ENCODE measurements at places on chromosomes 12 and 14. TPM values are rescaled to one million over a fixed set of nuclear protein-coding genes. Genes with fewer than 3 reads are reported as not detected.
A peak's percentile ranks its signal among the peaks of the same experiment; 100 is the strongest.

TMEM132C gene
- total RNA-seq: 0.34 TPM

BHLHE41 gene
- total RNA-seq: 9.2 TPM

NXPH4 gene
- 3.0 TPM for total RNA-seq

ISCA2 gene
- total RNA-seq: 17.8 TPM

CCDC85C gene
- total RNA-seq: 22.5 TPM

ABHD12B gene
- total RNA-seq: not detected

GTF2A1 gene
- 19.7 TPM for total RNA-seq

KRT71 gene
- not detected for total RNA-seq

ADCY4 gene
- total RNA-seq: 27.8 TPM

RND1 gene
- total RNA-seq: 0.35 TPM

LMNTD1 gene
- not detected for total RNA-seq

DPPA3 gene
- not detected for total RNA-seq

SRSF5 gene
- total RNA-seq: 148 TPM

HOXC9 gene
- total RNA-seq: not detected

TAS2R50 gene
- 0.90 TPM for total RNA-seq

DNA sequence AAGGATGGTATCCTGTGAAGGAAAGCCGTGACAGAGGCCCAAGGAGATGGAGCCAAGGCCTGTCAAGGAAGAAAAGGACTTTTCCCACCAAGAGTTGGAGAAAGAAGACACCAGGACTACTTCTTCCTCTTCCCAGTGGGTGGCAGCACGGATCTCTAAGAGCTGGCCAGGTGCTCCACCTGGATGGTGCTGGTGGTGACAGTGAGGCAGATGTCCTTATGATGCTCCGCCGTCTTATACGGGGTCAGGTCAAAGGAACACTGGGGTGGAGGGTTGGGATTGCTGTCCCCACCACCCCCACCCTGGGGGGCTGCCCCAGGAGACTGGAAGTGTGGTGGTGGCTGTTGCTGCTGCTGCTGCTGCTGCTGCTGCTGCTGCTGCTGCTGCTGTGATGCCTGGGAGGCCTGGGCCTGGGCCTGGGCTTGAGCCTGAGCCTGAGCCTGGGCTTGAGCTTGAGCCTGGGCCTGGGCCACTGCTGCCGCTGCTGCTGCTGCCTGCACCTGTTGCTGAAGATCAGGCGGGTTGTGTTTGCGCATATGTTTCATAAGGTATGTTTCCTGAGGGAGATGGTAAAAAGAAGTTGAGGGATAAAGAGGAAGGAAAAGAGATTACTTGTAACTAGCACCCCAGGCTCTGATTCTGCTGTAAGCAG, 4.8 kb upstream of the ING4 start:
- no peak overlapping the region for H3K27ac ChIP-seq
- no peaks in the 10 kb centered on the region for H3K27me3 ChIP-seq
- H3K4me3 ChIP-seq: no peak overlapping the region
- peaks cover 5% of the 10 kb centered on the region for H3K4me1 ChIP-seq

- no peak for DNase-seq
- H3K4me1 ChIP-seq: peaks cover 8% of the 10 kb centered on the region
- no peak overlapping the region for H3K27ac ChIP-seq
- H3K36me3 ChIP-seq: no peaks in the 10 kb centered on the region
- H3K4me3 ChIP-seq: no peak overlapping the region
Observed at GRCh38 chr12:124034297-124034696, 61.3 kb downstream of the ZNF664 start.

GRCh38 chr12:132489078-132489601, 811 bp upstream of the FBRSL1 start:
- H3K36me3 ChIP-seq: no peaks in the 10 kb centered on the region
- peak overlapping the region; percentile 75 for H3K4me3 ChIP-seq
- H3K27ac ChIP-seq: peak overlapping the region; percentile 89
- H3K27me3 ChIP-seq: no peaks in the 10 kb centered on the region

GRCh38 chr12:121806546-121807423, 3.0 kb downstream of the SETD1B start:
- no peaks in the 10 kb centered on the region for H3K27me3 ChIP-seq
- peak; percentile 51 for DNase-seq
- peak overlapping the region; percentile 100 for H3K27ac ChIP-seq
- peak overlapping the region; percentile 74 for H3K4me3 ChIP-seq
- peaks cover 21% of the 10 kb centered on the region for H3K4me1 ChIP-seq

GRCh38 chr12:89984846-89985245, 276.2 kb upstream of the ATP2B1 start:
- no peak overlapping the region for H3K27ac ChIP-seq
- no peak for DNase-seq
- H3K4me3 ChIP-seq: no peak overlapping the region
- no peaks in the 10 kb centered on the region for H3K4me1 ChIP-seq

GRCh38 chr14:20789230-20789813, 8.3 kb downstream of the RNASE6 start:
- H3K4me3 ChIP-seq: no peak overlapping the region
- H3K27ac ChIP-seq: peak overlapping the region; percentile 27
- DNase-seq: no peak
- no peaks in the 10 kb centered on the region for H3K27me3 ChIP-seq
- no peaks in the 10 kb centered on the region for H3K36me3 ChIP-seq

DNA sequence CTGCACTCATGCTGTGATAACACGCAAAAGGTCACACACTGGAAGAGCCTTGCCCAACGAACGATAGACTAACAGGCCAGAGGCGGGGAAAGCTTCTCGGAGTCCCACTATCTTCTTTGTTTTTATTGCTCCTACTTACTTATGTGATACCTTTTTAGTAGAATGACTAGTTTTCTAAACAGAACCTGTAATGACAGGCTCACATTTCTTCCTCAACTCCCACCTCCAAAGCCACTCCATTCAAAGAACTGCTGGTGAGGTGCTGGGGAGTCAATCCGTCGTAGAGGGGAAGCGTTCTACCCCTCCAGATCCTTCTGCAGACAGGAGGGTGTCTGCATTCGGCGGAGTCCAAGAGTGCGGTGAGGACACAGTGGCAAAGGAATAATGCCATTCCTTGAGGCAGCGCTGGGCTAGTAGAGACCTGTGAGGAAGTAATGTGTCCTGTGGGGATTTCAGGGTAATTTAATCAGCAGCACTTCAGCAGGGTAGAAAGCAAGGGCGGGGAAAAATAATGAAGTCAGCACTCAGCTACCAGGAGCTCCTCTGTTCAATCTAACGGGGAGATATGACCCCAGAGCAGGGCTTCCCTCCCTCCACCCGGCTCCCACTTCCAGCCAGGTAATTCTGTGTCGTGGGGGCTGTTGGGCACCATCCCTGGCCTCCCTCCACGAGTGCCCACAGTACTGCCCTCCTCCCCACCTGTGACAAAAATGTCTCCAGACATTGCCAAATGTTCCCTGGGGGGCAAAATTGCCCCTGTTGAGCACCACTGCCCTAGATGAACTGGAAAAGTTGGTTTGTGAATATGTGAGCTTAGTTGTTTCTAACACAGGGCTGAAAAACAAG, 25.2 kb downstream of the SPRING1 start:
- no peak for DNase-seq
- no peak overlapping the region for H3K27ac ChIP-seq
- no peaks in the 10 kb centered on the region for H3K36me3 ChIP-seq
- no peak overlapping the region for H3K4me3 ChIP-seq
- peaks cover 23% of the 10 kb centered on the region for H3K4me1 ChIP-seq

DNA sequence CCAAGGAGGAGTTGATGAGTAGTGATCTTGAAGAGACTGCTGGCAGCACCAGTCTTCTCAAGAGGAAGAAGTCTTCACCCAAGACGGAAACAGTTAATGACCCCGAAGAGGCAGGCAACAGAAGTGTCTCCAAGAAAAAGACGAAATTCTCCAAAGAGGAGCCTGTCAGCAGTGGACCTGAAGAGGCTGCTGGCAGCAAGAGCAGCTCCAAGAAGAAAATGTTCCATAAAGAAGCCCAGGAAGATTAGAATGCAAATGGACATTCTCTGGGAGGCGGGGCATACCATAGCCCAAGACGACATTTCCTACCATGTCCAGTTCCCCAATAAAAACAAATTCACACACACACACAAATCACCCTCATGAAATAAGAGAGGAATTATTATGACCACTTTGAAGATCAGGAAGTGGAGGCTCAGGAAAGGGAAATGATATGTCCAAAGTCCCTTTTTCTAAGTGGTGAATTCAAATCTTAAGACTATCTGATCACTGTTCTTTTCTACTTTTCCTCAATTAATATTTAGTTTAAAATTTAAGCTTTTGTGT, 131.8 kb downstream of the PAWR start:
- H3K27ac ChIP-seq: no peak overlapping the region
- no peak for DNase-seq

DNA sequence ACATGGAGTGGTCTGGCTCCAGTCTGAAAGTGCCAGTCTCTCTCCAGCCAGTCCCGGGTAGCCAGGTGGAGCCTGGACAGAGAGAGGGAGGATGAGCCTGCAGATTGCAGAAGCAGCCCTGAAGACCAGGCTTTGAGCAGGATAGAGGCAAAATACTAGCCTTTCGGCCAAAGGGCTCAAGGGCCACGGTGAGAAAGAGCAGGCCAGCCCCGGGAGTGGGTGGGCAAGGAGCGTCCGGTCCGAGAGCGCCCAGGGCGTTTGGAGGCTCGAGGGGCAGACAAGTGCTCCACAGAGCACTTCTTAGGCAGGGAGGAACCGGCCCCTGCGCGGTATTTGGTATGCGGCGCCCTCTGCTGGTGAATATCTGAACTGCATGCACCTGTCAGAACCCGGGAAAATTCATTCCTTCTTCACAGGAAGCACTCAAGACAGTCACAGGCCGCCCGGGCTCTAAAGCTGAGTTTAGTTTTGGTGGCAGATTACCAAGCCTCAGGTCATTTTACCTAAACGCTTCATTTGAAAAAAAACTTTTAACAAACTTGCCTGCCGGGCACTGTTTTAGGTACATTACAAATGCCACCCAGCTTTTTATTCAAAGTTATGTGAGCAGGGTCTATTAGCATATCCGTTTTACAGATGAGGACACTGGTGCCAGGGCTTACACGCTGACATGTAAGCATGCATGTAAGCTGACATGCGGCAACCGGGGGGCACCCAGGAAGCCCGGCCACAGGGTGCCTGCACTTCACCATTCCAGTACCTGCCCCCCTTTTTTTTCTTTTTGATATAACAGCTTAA, 21.0 kb upstream of the PSMC1 start:
- no peaks in the 10 kb centered on the region for H3K4me1 ChIP-seq
- no peaks in the 10 kb centered on the region for H3K36me3 ChIP-seq
- H3K27ac ChIP-seq: no peak overlapping the region
- H3K4me3 ChIP-seq: no peak overlapping the region
- H3K27me3 ChIP-seq: peaks cover 3% of the 10 kb centered on the region
- peak; percentile 52 for DNase-seq

- no peaks in the 10 kb centered on the region for H3K36me3 ChIP-seq
- H3K27ac ChIP-seq: no peak overlapping the region
- H3K27me3 ChIP-seq: no peaks in the 10 kb centered on the region
- DNase-seq: no peak
- no peak overlapping the region for H3K4me3 ChIP-seq
- no peaks in the 10 kb centered on the region for H3K4me1 ChIP-seq
Observed at GRCh38 chr12:11408096-11408495, 12.7 kb upstream of the PRB2 start.

GRCh38 chr12:93852173-93852591, 175.0 kb downstream of the CRADD start:
- H3K27ac ChIP-seq: no peak overlapping the region
- H3K36me3 ChIP-seq: no peaks in the 10 kb centered on the region
- DNase-seq: no peak
- no peaks in the 10 kb centered on the region for H3K27me3 ChIP-seq

- H3K4me1 ChIP-seq: no peaks in the 10 kb centered on the region
- no peaks in the 10 kb centered on the region for H3K36me3 ChIP-seq
- no peaks in the 10 kb centered on the region for H3K27me3 ChIP-seq
- no peak for DNase-seq
Observed at GRCh38 chr12:78002878-78003277, 172.2 kb downstream of the NAV3 start.

- DNase-seq: no peak
- no peak overlapping the region for H3K27ac ChIP-seq
- no peak overlapping the region for H3K4me3 ChIP-seq
- peaks cover 34% of the 10 kb centered on the region for H3K27me3 ChIP-seq
- H3K36me3 ChIP-seq: no peaks in the 10 kb centered on the region
Observed at GRCh38 chr12:122205053-122205925, 1.8 kb downstream of the B3GNT4 start.

GRCh38 chr14:33528655-33529054, 422.2 kb downstream of the EGLN3 start:
- H3K4me3 ChIP-seq: no peak overlapping the region
- DNase-seq: no peak
- no peaks in the 10 kb centered on the region for H3K4me1 ChIP-seq
- no peaks in the 10 kb centered on the region for H3K36me3 ChIP-seq
- no peaks in the 10 kb centered on the region for H3K27me3 ChIP-seq

DNA sequence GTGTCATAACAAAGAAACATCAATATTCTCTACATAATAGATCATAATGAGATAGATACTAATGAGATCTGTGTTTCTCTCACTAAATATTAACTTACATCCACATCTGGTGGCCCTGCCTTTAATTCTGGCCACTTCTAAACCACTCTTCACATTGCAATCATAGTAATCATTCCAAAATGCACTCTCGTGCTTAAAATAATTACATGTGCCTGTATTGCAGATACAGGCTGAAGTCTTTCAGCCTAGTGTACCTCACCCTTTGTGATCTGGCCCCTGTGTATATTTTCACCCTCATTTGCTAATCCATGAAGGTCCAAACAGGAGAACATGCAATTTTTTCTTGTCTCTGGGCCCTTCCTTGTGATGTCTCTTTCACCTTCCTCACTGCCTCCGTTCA, 108.0 kb downstream of the LIN7A start:
- DNase-seq: no peak
- no peaks in the 10 kb centered on the region for H3K36me3 ChIP-seq
- H3K4me3 ChIP-seq: no peak overlapping the region
- H3K27ac ChIP-seq: peak overlapping the region; percentile 29
- H3K4me1 ChIP-seq: peaks cover 5% of the 10 kb centered on the region

- no peak for DNase-seq
- no peaks in the 10 kb centered on the region for H3K4me1 ChIP-seq
- H3K27me3 ChIP-seq: no peaks in the 10 kb centered on the region
- H3K27ac ChIP-seq: no peak overlapping the region
Observed at GRCh38 chr12:47415054-47415453, 290.8 kb downstream of the RPAP3 start.

- H3K4me3 ChIP-seq: no peak overlapping the region
- H3K27me3 ChIP-seq: peaks cover 6% of the 10 kb centered on the region
- peaks cover 7% of the 10 kb centered on the region for H3K4me1 ChIP-seq
- no peaks in the 10 kb centered on the region for H3K36me3 ChIP-seq
Observed at GRCh38 chr14:65170768-65171507, 68.6 kb upstream of the MAX start.

DNA sequence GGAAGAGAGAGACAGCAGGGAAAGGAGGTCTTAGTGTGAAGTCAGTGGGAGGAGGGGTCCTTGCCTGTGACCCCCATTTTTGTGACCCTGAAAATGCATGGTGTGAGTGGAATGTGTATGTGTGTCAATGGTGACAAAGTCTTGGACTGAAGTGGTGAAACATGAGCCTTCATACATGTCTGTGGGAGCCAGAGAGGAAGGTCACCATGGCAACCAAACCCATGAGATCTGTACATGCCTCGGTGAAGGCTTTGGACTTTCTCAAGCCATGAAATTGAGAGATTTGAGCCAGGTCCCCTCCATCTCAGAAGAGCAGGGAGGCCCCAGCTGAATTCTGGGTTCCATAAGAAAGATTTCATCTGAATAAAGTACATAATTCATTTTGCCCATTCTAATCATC, 108.7 kb downstream of the TTC8 start:
- H3K36me3 ChIP-seq: no peaks in the 10 kb centered on the region
- no peaks in the 10 kb centered on the region for H3K4me1 ChIP-seq
- no peak overlapping the region for H3K4me3 ChIP-seq

- H3K36me3 ChIP-seq: no peaks in the 10 kb centered on the region
- H3K4me1 ChIP-seq: no peaks in the 10 kb centered on the region
- H3K27me3 ChIP-seq: no peaks in the 10 kb centered on the region
- H3K27ac ChIP-seq: no peak overlapping the region
Observed at GRCh38 chr12:122013136-122013535, 8.5 kb upstream of the BCL7A start.
